ENCODE measurements at places on chromosomes 1 and 21.

- no peak for DNase-seq
Observed at GRCh38 chr1:230299191-230300006, 126.7 kb downstream of the PGBD5 start.

DNA sequence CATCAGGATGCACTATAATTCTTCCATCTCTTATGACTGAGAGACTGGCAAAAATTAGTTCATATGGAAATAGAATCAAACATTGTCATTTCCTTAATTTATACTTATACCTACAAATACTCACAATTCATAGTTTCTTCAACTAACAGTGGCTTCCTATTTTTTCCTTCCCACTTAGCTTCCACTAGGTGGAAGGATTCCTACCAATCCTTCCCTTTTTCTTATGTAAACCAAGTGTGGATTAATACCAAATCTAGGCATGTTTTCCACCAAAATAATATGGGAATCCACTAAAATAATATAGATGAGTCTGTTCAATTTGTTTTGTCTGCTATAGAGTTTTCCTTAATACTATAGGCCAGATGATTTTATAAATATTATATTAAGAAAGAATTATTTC, 1537.1 kb downstream of the PLA2G4A start:
- DNase-seq: no peak

DNA sequence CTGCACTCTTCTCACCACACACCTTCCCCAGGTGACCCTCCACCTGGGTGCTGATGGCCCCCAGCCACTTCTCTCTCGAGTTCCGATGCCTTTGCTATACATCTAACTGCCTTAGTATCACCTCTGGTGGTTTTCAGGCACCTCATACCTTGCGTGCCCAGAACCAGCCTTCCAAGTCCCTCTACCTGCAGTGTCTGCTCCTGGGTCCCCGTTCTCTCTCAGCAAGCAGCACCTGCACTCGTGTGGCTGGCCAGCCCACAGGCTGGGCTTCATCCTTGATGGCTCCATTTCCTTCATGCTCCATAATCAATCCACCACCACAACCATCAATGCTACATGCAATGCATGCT, 49.2 kb upstream of the EDN2 start:
- no peak for DNase-seq

GRCh38 chr21:43287111-43287760, 118.4 kb downstream of the CRYAA start:
- no peak for DNase-seq

GRCh38 chr1:233230011-233230410, 65.5 kb downstream of the PCNX2 start:
- DNase-seq: peak; percentile 38

DNA sequence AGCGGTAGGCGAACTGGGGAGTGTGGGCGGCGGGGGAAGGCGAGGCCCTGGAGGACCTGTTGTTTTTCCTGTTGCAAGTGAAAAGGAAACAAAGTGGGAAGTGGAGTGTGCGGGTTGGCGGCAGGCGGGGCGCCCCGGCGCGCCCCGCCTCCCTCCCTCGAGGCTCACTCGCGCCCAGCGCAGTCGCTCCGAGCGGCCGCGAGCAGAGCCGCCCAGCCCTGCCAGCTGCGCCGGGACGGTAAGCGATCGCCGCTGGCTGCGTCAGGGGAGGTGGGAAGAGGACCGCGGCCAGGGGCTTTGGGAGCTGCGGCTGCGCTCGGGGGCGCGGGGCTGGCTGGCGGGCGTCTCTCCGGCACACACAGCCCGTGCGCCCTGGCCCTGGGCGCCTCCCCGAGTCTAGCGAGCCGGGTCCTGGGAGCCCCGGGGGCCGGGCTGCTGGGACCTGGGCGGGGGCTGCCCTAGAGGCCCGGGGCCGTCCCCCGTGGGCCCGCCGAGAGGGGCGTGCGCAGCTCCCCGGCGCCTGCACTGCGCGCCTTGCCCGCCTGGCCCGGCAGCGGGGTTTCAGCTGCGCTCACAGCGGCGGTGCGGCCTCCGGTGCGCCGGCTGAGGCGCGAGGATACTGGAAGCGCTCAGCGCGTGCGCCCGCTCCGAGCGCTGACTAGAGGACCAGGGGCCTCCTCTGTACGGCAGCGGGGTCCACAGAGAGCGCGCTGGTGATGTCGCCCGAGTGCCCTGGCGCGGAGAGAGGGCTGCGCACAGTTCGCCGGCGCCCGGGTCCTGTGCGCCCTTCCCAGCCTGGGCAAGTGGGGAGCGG, at the start of gene PIK3CD:
Gene PIK3CD (plus strand): TSS at position 167 of the 814 bp plus-strand sequence. CDS start 58,725 bp downstream, outside the sequence.
- DNase-seq: peak; percentile 52

DNA sequence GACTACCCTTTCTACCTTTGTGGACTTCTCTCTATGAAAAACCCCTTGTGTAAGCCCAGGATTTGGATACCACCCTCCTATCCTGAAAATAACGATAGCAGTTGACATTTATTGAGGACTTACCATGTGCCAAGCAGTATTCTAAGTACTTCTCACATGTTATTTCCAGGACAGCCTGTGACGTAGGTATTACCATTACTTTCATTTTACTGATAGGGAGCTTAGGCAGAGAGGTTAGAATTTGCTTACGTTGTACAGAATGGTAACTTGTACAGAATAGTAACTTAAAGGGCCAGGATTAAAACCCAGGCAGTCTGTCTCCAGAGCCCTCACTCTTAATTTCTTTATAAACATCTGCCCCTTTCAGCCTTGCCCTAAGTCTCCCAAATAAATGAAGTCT, 138.3 kb downstream of the NTMT2 start:
- DNase-seq: no peak

DNA sequence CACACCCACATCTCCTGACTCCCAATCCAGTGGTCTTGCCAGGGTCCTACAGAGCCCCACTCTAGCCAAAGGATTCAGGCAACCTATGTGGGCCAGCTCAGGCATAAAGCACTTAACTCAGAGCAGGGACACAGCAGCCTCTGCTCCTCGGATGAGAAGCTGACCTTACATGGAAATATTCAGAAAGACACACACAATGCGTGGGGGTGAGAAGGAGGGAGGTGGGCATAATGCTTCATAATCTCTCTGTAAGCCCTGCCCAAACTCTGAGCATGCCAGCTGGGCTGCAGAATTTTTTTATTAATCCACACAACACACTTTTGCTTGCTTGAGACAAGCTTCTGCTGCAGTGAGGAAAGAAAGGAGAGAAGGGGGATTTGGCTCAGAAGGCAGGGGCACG, 21.6 kb downstream of the KCND3 start:
- DNase-seq: no peak

DNA sequence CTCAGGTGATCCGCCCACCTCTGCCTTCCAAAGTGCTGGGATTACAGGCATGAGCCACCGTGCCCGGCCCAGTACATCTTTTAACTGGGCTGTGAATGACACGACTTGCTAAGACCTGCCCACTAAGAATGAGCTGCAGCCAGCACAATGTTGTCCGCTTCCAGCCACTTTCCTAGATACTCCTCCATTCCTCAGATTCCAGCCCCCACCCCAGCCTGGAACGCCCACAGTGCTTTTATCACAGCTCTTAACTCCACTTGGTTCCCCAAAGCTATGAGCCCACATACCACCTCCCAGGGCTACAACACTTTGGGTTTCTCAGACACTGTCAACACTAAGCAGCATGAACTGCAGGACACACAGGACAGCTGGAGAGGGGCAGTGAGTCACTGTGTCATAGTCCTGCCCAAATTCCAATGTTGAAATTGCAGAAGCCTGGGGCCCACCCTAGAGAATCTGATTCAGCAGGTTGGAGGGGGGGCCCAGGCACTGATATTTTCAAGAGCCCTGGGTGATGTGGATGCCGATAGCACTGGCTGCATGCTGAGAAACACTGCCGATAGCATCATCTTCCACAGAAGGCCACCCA, 58.0 kb downstream of the ACBD3 start:
- peak; percentile 79 for DNase-seq

DNA sequence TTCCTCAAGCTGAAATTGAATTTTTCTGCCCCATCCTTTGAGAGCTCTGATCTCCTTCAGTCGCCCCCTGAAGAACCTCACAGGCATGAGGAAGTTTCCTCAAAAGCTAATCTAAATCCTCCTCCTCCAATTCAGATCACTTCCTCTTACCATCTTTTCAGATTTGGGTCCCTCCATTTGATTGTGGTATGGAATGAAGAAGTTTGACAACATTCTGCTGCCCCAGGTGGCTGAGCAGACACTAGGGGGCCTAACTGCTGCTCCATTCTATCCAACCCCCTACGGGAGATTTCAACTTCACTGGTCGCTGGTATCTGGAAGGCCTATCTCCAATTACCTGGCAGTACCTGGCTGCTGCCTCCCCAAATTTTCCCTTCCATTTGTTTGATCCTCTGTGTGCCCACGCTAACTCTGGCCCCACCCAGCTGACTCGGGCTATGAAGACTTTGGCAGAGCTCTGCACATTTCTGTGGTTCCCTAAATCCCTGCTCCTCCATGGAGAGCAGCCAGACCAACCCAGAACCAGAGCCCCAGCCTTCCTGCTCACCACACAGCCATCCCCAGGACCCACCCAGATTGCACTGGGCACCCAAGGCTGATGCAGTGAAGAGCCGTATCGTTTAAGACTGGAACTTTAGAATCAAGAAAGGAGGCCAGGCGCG, 7.8 kb downstream of the IRF6 start:
- no peak for DNase-seq

GRCh38 chr1:145871994-145872924, 13.4 kb upstream of the PIAS3 start:
- DNase-seq: peak; percentile 36

GRCh38 chr1:36339215-36339614, 15.8 kb upstream of the EVA1B start:
- no peak for DNase-seq

GRCh38 chr1:64073705-64074104, 129.7 kb upstream of the UBE2U start:
- no peak for DNase-seq

GRCh38 chr1:201468501-201468843, 516 bp downstream of the PHLDA3 start:
- no peak for DNase-seq

GRCh38 chr1:116919802-116920201, 10.1 kb downstream of the PTGFRN start:
- DNase-seq: no peak

DNA sequence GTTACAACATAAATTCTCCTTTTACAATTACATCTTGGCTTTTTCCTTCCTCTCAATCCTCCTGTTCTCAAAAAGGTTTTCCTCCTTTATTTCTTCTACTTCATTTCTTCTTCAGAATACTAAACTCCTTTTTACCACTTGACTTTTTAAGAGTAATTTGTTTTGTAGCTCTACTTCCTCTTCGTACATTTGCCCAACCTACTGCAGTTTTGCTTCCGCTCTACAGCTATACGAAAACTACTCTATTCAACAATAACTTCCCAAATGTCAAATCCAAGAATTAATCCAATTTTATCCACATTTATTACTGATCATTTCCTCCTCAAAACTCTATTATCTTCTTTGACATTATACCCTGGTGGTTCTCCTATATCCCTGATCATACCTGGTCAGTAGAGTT, 3.4 kb downstream of the GDAP2 start:
- DNase-seq: no peak

DNA sequence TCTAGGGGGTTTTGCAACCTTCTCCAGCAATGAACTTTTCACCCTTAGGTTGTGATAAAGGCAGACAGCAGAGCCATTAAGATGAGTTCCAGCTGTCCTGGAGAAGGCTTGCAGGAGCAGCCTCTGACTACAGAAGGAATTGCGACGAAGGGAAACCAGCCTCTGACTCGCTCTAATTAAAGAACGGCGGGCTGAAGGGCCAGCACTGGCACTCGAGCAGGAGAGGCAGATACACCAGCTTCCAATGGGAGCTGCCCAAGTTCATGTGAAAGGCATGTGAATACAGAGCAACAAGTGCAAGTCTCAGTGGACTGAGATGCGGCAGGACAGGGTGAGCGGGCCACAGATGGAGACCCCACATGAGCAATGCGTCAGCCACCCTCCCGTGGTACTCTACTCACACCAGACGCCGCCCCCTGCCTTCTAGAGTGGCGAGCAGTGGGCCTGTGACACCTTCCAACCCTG, 15.7 kb downstream of the RCC2 start:
- DNase-seq: peak; percentile 51

- DNase-seq: no peak
Observed at GRCh38 chr21:40162075-40162474, 294.8 kb downstream of the PCP4 start.

DNA sequence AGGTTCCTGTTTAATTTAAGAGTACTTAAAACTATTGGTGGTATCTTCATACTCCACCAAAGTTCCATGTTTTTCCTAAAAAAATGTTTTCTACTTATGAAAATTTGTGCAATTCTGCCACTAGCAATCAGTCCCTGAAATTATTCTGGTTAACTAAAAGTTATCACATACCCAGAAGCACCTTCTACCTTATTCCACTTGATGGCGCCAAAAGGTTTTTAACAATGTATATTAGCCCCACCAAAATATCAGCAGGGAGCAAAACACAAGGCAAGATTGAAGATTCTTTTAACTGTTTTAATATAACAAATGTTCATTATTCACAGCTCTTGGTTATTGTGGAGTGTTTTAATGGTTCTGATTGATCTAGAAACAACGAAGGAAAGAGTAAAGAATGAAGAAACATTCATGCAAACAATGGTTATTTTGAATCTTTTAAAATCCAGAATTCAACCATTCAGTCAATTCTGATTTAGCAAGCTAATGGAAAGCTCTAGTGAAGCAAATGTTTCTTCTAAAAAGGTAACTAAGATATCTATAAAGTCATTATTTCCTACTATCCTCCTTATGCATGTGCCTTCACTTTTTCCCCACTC, 67.2 kb downstream of the TTLL7 start:
- peak; percentile 54 for DNase-seq

DNA sequence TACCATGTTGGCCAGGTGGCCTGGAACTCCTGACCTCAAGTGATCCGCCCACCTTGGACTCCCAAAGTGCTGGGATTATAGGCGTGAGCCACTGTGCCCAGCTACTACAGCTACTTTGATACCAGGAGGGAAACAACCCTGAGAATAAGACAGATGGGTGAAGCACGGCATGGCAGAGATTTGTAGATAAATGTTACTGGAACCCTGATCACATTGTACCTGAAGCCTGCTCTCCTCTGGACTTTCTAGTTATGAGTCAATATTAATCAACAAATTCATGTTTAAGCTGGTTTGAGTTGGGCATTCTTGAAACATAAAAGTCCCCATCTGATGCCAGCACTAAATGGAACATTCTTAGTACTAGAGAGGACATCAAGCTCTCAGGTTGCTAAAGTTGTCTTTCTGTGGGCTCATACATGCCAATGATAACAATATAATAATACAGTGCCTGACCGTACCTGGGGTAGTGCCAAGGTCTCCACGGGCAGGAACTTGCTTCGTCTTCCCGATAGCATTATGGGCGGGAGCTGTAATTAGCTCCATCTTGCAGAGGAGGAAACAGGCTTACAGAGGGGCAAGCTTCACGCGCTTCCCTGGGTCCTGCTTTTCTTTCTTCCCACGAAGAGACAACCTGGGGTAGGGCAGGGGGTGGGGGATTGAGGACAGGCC, 30.7 kb upstream of the SLC19A1 start:
- no peak for DNase-seq

DNA sequence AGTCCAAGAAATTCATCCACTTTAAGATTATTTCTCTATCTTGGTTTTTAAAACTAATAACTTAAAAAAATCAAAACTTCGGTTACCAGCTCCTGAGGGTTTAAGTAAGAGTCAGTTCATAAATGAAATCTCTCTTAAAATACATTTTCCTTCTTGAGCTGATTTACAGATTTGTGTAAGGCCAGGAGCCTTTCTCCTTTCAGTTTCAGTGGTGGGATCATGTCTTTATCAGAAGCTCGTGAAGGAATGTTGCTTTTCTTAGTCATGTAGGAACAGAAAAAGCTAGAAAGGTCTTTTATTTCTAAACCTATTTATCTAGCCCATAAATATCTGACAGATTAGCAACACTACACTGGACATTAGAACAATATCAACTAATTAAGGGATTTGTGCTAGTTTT, 390.2 kb downstream of the GPATCH2 start:
- DNase-seq: no peak

Measured in fibroblast of skin of right biceps (primary cell).